Ascending aorta (tissue), 2 donors: ENCODE measurements at places on chromosomes 7 and 10.

DNA sequence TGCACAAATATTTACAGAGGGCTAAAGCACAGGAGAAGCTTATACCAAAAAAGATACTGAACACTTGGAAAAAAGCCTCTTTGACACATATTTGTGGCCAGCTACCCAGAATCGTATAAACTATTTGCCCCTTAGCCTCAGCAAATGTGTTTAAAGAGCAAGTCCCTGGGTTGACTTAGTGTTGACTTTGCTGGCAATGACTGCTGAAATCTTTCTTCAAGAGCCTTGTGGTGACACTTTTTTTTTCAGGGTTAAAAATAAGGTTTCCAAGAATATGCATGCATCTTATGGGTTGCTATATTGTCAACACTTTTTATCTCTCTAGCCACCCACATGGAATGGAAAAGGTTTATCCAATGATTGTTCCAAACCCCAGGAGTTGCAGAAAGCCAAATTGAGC, 14.9 kb upstream of the PLEKHS1 start:
- DNase-seq, result no peak

DNA sequence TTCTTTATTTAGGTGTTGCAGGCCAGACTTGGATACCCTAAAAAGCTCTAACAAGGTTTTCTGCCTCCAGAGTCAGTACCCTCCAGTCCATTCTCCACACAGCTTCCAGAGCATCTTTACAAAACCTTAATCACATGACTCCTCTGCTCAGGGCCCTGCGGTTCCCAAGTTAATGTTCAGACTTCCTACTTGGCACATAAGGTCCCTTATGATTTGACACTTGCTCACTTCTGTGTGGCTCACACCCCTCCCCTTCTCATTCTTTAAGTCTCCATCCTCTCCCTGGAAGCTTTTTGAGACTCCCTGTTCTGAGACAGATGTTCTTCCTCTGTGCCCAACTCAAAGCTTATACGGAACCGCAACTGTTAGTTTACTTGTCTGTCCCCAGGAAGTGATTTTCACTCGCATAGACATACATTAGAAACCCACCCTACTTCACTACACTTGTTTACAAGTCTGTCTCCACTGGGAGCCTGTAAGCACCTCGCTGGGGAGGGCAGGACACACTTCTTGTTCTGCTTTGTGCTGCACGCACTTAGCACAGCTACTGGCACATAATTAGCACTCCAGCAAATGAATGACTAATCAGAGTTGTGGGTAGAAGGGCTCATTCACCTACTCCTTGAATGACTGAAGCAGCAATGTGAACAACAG, 154.3 kb upstream of the LAMB4 start:
- DNase-seq, result no peak

GRCh38 chr7:15831606-15832005, 145.1 kb upstream of the MEOX2 start:
- DNase-seq, result no peak

- DNase-seq, result no peak
Observed at GRCh38 chr10:52637592-52637991, 135.0 kb downstream of the MBL2 start.

GRCh38 chr10:116868722-116869121, 19.4 kb downstream of the ENO4 start:
- no peak for DNase-seq

- DNase-seq, result peak; percentile 30
Observed at GRCh38 chr10:43124574-43125273, 13.5 kb upstream of the CSGALNACT2 start.

- no peak for DNase-seq
Observed at GRCh38 chr10:130363899-130364445, 227.8 kb downstream of the GLRX3 start.

GRCh38 chr10:95559471-95559870, 1.7 kb downstream of the SORBS1 start:
- DNase-seq, result no peak

DNA sequence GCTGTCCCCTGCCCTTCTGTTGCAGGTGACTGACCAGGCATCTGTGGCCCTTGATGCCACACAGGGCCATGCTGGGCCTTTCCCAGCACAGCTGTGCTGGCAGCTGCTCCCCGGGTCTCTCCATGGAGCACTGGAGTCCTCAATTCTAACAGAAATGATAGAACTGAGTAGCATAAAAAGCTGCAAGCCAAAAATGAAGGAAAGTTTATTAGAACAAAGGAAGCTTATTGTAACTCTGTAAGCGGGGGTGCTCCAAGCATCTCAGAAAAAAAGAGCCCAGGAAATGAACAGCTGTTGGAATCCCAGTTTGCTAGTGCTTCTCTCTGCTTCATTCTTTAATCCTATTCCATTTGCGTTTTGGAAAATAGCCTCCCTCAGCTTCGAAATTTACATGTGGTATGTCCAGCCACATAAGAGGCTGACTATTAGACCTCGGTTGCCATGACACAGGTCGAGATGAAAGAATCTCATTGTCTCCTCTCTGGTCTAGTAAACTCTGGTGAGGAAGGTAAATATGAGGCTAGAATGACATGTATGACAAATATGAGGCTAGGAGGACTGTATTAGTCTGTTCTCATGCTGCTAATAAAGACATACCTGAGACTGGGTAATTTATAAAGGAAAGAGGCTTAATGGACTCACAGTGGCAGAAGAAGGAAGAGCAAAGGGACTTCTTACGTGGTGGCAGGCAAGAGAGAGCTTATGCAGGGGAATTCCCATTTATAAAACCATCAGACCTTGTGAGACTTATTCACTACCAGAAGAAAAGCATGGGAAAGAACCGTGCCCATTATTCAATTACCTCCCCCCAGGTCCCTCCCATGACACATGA, 23.7 kb downstream of the EPDR1 start:
- DNase-seq, result no peak

DNA sequence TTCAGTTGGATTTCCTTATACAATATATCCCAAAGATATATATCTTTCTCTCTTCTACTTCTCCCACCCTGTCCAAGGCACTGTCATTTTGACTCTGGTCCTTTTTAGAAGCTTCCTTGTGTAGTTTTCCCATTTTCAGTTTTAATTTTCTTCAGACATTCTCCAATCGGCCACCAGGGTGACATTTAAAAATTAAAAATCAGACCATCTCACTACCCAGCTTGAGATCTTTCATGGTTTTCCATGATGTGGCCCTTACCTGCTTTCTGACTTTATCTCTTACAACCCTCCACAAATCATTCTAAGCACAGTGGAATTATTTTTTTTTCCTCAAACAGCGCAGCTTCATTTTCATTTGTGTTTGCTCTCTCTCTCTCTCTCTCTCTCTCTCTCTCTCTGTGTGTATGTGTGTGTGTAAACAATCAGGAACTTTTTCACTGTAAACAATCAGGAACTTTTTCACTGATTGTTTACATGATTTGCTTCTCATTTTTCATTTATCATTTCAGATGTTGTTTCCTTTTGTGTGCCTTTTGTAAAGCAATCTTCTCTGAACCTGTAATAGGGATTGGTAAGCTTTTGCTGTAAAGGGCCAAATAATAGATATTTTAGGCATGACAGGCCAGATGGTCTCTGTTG, 348.9 kb downstream of the ATRNL1 start:
- no peak for DNase-seq

- DNase-seq, result no peak
Observed at GRCh38 chr7:150444674-150445365, 5.6 kb upstream of the GIMAP8 start.

DNA sequence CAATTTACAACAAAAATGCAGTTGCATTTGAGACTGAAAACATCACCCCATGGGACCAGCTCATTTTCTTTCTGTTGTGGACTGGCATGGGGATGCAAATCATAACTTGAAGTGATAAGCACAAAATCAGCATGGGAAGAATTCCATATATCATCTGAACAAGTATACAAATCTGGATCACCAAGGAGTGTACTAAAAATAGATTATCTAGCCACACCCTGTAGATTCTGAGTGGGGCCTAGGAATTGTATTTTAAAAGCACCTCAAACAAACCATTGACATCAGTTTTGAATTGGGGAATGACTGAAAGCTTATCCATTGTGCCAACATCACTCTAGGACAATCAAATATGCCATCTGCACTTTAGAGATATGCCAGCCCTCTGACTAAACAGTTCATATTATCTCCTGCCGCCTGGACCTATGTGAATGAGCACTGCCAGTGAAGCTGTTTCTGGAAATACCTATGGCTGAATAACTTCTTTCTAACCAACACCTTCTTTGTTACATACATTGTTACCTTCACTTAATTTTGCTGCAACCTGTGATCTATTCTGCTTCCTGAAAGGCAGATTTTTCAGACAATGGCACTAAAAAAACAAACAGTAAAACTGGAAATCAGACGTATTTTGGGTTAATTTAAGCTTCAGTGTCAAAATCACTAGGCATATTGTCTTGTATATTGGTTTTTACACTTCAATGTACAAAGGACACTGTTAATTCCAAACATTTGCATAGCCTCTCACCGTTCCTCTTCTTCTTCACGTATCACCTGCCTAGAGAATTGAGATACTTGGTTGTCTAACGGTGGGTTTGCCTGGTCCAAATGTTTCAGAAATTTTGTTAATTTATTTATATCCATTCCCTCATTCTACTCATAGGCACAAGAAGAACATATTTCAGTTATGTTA, 42.4 kb upstream of the HGF start:
- no peak for DNase-seq
